Urinary bladder (tissue), 4 donors: ENCODE measurements at places on chromosomes 12 and 14. TPM values are rescaled to one million over a fixed set of nuclear protein-coding genes. Genes with fewer than 3 reads are reported as not detected.

The CISTR gene
- not detected for total RNA-seq

GRCh38 chr12:85468356-85469157 is 188.5 kb downstream of the ALX1 start:
- peak; percentile 28 for DNase-seq

- DNase-seq: no peak
Measured at GRCh38 chr12:34403706-34404376, 381.5 kb downstream of the ALG10 start.

GRCh38 chr14:105082703-105083102 is 17.5 kb upstream of the GPR132 start:
- DNase-seq: no peak

The RNFT2 gene
- 1.1 TPM for total RNA-seq

- DNase-seq: no peak
Measured at GRCh38 chr12:63863658-63864453, 19.4 kb downstream of the SRGAP1 start.

The RPGRIP1 gene
- 0.48 TPM for total RNA-seq

GRCh38 chr12:39037115-39037514 is 131.7 kb upstream of the CPNE8 start:
- no peak for DNase-seq

The TGM1 gene
- 1.2 TPM for total RNA-seq

DNA sequence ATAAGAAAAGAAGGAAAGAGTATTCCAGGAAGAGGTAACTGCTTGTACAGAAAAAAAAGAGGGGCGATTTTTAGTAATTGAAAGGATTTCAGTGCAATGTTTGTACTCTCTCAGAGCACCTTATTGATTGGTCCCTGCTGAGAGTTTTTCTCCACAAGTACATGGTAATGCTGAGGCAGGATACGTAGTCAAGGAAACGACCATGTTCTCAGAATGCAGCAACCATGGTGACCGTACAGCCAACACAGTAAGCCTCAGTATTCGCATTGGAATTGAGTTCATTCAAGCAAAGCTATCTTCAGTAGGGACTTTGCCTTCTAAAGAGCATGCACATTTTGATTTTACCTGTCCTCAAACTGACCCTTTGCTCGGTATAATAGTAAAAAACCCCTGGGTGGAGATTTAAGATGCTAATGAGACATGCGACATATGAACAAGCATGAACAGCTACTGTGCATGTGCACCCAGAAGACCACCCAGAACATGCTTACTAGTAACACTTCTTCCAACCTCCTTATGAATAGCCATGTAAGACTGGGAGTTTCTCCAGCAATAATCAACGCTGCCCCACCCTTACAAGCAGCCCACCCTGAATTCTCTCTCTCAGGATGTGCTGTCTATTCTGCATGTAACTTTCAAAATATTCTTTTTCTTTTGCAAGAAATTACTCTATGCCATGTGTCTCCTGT is 6.2 kb upstream of the SLC41A2 start:
- no peak for DNase-seq

- no peak for DNase-seq
Measured at GRCh38 chr12:121786440-121786825, 7.1 kb downstream of the RHOF start.

DNA sequence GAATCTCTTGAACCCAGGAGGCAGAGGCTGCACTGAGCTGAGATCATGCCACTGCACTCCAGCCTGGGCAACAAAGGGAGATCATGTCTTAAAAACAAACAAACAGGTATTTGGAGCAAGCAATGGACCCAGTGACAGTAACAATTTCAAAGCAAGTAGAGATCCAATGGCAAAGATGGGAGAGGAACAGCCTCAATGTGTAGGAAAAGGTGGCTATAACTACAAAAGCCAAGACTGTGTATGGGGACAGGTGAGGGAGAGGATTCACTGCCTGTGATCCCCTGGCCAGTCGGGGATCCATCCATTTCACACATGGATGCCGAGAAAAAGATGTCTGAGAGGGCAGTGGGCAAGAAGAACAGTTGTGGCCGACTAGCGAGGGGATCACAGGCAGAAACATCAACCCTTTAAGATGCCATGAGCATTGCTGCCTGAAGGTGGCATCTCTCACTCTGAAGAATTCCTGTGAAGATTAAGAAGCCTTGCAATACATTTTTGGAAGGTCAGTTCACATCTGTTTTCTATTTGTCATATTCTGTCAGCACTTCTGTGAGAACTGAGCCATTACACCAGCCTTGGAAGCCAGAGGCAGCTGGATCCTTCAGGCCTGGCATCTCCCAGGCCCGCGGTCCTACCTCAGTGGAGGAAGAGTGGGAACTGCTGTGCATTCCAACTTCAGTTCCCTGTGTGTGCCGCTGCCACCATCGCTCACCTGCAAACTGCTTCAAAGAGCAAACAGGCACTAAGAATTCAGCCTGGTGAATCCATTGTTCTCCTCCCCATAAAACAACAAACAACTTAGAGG is 54.5 kb upstream of the FRS2 start:
- peak; percentile 54 for DNase-seq

- no peak for DNase-seq
Measured at GRCh38 chr12:75560167-75560566, 48.8 kb upstream of the KRR1 start.

- DNase-seq: no peak
Measured at GRCh38 chr14:52299692-52300278, 14.3 kb upstream of the PTGER2 start.

- DNase-seq: no peak
Measured at GRCh38 chr12:122437656-122438121, 15.2 kb upstream of the CLIP1 start.

The IL22 gene
- not detected for total RNA-seq

The OASL gene
- 0.85 TPM for total RNA-seq

The NPFF gene
- not detected for total RNA-seq

The LUM gene
- total RNA-seq: 2,635 TPM

DNA sequence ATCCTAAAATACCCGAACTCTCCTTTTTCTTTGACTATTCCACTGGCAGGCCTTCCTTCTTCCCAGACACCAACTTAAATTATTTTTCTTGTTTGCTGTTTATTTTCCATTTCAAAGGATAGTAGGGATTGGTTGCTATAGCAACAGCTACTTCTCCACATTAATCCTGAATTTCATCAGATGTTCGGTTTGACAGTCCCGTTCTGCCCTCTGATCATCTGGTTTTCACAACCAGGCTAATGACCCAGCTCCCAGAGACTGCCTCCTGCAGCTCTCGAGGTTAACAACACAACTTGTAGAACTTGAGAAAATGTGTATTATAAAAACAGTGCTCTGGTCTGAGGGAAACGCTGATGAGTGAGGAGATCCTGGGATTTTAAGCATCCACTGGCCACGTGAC is 45.5 kb downstream of the NUAK1 start:
- DNase-seq: no peak

GRCh38 chr12:95237315-95237714 is 19.7 kb downstream of the VEZT start:
- DNase-seq: no peak

GRCh38 chr14:94321421-94322271 is 1.5 kb downstream of the SERPINA6 start:
- no peak for DNase-seq

GRCh38 chr12:54175200-54175963 is 13.4 kb downstream of the SMUG1 start:
- DNase-seq: no peak

The GLT8D2 gene
- 101 TPM for total RNA-seq

DNA sequence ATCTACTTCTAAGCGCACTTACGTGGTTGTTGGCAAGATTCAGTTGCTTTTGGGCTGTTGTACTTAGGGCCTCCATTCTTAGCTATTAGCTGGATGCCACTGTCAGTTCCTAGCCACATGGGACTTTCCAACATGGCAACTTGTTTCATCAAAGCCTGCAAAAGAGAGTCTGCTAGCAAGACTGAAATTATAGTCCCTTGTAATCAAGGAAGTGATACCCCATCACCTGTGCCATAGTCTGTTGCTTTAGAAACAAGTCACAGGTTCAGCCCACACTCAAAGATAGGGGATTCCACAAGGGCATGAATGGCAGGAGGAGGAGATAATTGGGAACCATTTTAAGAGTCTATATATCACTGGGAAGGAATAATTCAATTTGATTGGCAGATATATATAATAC is 27.1 kb upstream of the SLC17A8 start:
- no peak for DNase-seq

The CFAP54 gene
- total RNA-seq: 6.8 TPM

The ASB2 gene
- total RNA-seq: 32.3 TPM

DNA sequence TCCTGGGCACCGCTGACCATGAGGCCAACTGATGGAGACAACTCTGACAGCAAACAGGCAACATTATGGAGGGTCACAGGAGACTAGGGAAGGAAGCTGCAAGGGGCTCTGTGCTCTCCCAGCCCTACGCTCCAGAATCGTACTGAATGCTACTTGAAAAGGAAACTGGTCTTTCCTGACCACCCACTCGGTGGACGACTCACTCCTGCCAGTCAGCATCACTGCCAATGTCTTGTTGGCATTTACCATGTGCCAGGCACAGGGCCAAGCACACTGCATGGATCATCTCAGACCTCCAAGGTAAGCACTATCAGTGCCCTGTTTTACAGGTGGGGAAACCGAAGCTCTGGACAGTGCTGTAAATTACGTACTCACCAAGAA is 38.0 kb downstream of the CCDC85C start:
- no peak for DNase-seq

DNA sequence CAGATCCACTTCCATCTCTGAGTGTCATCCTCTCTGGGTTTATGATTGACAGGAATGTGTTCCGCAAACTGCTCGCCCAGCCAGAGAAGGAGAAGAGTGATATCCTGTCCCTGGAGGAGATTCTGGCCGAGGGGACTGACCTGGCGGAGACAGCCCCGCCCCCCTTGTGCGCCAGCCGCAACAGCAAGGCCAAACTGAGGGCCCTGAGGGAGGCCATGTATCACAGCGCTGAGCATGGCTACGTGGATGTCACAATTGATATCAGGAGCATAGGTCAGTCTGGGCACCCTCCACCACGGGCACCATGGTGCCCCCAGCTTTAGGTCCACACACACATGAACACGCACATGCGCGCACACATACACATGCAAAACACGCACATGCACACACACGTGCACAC is 67.5 kb upstream of the PWP1 start:
- DNase-seq: no peak

DNA sequence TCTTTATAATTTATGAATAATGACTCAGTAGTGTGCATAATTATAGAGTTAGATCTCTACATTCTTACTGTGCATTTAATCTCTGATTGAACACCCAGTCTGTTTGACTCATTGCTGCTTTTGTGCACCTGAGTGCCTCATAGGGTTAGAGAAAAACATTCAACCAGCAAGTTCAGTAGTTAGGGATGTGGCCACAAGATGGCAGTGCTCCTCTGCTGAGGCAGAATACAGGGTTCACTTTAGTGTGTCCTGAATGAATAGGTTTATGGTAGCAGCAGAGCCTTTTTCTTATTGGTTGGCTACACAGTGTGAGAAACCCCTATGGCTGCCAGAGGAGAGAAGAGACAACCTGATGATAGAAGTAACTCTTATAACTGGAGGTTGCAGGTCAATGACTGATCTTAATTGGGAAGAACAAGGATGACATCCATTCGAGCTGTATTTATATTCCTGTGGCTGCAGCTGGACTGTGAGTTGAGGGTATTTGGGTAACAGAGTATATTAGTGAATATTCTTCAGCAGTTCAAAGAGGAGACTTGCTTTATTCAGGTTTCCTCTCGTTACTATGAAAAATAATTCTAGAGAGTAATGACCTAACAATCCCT is 194.9 kb upstream of the OR4E1 start:
- DNase-seq: no peak

GRCh38 chr14:72495668-72496067 is 398.2 kb downstream of the DPF3 start:
- DNase-seq: no peak
